Vagina (tissue), 2 donors: ENCODE measurements at places on chromosomes 12 and 14. TPM values are rescaled to one million over a fixed set of nuclear protein-coding genes. Genes with fewer than 3 reads are reported as not detected.

GRCh38 chr14:21032326-21033132 lies 2.1 kb downstream of the RNASE13 start:
- no peak for DNase-seq

- no peak for DNase-seq
Observed at GRCh38 chr12:29944269-29945000, 160.7 kb upstream of the TMTC1 start.

DNA sequence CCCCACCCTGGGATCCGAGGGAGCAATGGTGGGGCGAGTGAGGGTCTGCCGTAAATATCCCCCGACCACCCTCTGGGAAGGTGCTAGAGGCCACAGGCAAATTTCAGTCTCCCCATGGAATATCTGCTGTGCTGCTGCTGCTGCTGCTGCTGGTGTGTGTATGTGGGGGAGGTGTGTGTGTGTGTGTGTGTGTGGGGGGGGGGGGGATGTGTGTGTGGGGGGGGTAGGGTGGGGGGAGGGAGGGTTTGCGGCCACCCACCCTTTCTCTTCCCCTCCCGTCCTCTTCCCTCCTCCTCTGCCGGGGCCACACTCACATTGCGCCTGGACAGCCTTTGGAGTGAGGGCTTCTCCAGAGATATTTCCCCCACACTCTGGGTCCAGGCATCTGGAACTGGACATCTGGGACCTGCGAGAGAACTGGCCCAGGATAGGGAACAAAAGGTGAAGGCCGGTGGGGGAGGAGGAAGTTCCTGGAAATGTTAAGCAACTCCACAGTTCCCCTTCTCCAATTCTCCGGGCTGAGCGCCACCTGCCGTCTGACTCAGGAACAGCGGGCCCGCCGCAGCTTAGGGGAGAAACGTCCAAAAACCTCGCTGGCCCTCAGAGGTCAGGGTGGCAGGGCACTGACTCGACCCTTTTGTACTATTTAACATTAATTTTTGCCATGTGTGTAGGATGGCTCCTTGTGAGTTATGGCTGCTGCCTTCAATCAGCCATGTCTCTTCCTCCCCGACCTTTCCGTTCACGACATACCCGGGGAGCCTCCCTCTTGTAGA lies at the start of gene C1RL:
Gene C1RL, minus strand, starts transcription at position 419 of the 776 bp plus-strand sequence. Its CDS starts 34 bp downstream, at position 385.
- DNase-seq = peak; percentile 97

Gene GOLGA5
- 30.0 TPM for total RNA-seq

Gene SMCO2
- not detected for total RNA-seq

DNA sequence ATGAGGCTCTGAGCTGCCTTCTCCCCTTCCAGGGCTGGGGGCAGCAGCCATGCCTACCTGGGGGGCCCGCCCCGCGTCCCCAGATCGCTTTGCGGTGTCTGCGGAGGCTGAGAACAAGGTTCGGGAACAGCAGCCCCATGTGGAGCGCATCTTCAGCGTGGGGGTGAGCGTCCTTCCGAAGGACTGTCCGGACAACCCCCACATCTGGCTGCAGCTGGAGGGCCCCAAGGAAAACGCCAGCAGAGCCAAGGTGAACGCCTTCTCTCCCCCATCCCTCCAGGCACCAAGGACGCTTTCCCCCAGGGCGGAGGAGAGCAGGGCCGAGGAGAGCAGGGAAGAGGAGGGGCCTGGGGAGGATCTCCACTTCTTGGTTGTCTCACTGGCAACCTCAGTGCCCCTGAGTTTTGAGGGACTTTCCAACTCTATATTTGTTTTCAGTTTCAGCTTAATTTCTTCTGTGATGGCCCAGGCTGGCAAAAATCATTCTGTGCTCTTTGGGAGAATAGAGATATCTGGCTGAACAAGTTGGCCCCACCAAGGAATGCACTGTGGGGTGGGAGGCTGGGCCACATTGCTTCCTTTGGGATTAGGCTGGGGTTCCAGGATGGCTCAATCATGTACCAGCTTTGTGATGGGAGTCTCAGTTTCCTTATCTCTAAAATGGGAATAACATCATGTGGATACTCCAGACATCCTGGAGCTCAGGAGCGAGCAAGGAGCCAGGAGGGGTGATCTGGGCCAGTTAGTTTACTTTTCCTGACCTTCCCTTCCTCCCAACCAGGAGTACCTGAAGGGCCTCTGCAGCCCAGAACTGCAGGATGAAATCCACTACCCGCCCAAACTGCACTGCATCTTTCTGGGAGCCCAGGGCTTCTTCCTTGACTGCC lies 1.2 kb downstream of the KHNYN start:
- peak; percentile 82 for DNase-seq

GRCh38 chr14:73824127-73824526 lies 27.5 kb upstream of the PTGR2 start:
- DNase-seq = no peak

DNA sequence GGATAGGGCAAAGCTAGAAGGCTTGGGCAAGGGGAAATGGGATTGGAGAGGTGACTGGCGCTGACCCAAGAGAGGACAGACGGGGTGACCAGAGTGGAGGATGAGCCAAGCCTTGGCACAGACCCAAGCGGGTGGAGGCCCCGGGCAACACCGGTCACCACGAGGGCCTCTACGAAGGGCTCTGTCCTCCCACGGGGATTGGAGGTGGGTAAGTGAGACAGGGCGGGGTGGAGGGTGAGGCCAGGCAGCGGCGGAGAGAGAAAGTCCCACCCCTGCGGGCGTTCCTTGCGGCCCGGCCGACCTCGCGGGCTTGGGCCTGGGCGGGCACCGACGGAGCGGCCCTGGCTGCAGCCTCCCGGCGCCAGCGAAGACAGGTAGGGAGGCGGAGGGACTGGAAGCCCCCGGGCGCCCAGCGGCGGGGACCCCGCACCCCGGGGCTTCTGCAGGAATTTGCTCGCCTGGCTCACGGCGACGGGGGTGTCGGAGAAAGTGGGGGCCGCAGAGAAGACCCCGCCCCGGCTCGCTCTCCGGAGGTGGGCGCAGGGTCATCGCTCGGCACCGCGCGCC lies at the start of gene PAPLN:
Gene PAPLN, plus strand, starts transcription at position 288 of the 567 bp plus-strand sequence. CDS start 2,273 bp downstream, outside the sequence.
- peak; percentile 94 for DNase-seq

GRCh38 chr12:25938581-25938980 lies 19.9 kb upstream of the RASSF8 start:
- DNase-seq = no peak

GRCh38 chr12:64672925-64673409 lies 62.7 kb downstream of the RASSF3 start:
- DNase-seq = no peak

GRCh38 chr12:94143438-94143837 lies 4.9 kb upstream of the PLXNC1 start:
- DNase-seq = no peak

Gene ERP29
- total RNA-seq = 26.5 TPM

DNA sequence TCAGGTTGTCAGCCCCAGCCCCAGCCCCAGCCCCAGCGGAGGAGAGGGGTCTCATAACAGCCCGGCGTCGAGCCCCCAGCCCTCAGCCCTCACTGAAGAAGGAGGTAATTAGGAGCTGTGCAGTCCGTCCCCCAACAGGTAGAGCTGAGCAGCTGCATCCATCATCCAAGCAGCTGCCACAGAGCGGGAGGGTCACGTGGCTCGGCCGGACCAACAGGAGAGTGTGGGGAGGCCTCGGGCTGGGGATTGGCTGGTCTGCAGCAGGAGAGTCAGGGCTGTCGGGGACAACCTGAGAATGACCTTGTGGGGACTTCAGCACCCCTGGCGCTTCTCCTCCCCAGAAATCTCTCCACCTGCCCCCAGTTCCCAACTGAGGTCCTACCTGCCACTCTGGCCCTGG lies 29.6 kb downstream of the SMUG1 start:
- DNase-seq = no peak

- no peak for DNase-seq
Observed at GRCh38 chr14:38971258-38971921, 131.6 kb downstream of the SEC23A start.

- DNase-seq = no peak
Observed at GRCh38 chr14:24578558-24578957, 2.5 kb upstream of the CTSG start.

DNA sequence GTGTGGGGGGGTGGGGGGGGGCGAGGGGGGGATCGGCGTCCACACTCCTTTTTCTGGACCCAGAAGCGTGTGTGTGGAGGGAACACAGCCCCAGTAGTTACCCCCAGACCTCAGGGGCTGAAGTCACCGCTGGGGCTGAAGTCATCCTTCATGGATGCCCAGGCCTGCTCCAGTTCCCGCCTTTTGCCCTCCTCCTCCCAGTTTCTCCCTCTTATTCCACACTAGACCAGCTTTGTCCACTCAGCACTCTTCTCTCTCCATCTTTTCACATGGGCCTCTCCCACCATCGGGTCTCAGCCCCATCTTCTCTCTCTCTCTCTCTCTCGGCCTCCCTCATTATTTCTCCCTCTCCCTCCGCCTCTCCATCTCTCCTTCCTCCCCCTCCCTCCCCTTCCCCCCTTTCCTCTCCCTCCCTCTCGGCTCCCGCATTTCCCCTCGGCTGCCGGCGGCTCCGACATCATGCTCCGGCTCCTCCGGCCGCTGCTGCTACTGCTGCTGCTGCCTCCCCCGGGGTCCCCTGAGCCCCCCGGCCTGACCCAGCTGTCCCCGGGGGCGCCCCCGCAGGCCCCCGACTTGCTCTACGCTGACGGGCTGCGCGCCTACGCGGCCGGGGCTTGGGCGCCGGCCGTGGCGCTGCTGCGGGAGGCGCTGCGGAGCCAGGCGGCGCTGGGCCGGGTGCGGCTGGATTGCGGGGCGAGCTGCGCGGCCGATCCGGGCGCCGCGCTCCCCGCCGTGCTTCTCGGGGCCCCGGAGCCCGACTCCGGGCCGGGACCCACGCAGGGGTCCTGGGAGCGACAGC lies at the start of gene P3H3:
Gene P3H3, plus strand, starts transcription at position 426 of the 799 bp plus-strand sequence. Its CDS starts 34 bp downstream, at position 460.
- no peak for DNase-seq

- DNase-seq = no peak
Observed at GRCh38 chr12:20426191-20426590, 57.9 kb downstream of the PDE3A start.

DNA sequence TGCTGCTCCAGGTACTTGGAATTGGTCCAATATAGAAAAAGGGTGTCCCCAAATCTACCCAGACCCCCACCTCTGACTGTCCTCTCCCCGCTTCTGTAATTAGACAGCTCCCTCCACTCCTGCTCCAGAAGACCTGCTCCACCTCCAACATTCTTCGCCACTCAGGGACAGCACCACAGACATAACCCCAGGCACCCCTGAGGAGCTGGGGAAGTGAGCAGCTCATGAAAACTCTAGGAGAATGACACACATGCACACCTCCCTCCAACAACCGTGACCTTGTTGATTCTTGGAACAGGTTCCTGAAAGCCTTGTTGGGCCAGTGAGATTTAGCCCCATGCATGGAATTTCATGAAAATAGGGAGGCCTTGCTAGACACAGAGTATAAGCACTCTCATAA lies 8.2 kb downstream of the KRT4 start:
- DNase-seq = no peak

DNA sequence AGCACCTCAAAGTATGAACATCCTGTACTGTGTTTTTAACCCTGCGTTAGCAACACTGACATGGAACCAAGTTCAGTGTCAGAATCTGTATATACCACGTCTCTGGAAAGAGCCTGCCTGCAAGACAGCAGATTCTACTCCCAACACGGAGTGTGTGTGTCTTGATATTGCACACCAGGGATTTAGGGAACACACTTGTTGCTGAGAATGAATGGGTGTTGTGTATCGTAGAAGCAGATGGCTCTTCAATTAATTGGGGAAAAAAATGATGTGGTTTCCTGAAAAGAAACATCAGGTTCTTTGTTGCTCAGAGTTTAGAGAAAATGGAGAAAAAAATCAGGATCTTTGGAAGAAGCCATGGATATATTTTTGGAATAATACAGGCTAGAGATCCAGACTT lies 170.8 kb downstream of the EGLN3 start:
- no peak for DNase-seq
